RPMI7951 (cell line): ENCODE measurements at places on chromosomes 3 and 15. TPM values are rescaled to one million over a fixed set of nuclear protein-coding genes. Genes with fewer than 3 reads are reported as not detected.

DNA sequence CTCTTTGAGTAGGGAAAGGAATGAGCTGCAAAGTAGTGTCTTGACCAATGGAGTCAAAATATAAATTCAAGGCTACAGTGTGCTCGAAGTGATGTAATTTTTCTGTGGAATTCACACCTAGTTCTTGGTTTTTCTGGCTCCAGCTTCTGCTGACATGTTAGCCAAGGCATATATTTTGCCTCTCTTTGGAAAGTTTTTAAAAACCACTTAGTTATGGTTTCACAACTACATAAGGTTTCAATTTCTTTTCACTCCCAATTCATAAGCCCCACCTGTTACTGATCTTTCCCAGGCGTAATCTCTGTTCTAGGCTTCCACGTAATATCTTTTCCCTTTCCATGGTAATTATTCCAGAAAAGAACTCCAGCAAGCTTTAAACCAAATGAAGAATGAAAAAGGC lies 46.9 kb downstream of the GADL1 start:
- no peak for DNase-seq

GRCh38 chr15:87680208-87680607 lies 576.3 kb downstream of the NTRK3 start:
- DNase-seq: no peak

GRCh38 chr3:131831608-131832007 lies 203.2 kb downstream of the CPNE4 start:
- DNase-seq: no peak

DNA sequence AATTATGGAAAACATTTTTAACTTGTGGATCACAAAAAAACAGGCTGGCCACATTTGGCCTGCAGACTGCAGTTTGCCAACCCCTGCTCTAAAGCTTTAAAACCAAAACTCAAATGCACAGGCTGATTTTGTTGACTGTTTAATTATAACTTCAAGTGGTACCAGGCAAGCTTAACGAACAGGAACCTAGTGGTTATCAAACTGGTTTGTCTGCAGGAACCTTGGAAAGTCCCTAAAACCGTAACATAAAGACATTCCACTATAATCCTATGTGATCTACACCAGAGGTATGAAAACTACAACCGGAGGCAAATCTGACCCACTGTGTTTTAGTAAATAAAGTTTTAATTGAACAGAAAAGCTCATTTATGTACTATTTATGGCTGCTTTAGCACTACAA lies 52.4 kb downstream of the TBL1XR1 start:
- peak; percentile 32 for DNase-seq

GRCh38 chr3:171248426-171249111 lies 211.6 kb downstream of the TNIK start:
- DNase-seq: no peak

DNA sequence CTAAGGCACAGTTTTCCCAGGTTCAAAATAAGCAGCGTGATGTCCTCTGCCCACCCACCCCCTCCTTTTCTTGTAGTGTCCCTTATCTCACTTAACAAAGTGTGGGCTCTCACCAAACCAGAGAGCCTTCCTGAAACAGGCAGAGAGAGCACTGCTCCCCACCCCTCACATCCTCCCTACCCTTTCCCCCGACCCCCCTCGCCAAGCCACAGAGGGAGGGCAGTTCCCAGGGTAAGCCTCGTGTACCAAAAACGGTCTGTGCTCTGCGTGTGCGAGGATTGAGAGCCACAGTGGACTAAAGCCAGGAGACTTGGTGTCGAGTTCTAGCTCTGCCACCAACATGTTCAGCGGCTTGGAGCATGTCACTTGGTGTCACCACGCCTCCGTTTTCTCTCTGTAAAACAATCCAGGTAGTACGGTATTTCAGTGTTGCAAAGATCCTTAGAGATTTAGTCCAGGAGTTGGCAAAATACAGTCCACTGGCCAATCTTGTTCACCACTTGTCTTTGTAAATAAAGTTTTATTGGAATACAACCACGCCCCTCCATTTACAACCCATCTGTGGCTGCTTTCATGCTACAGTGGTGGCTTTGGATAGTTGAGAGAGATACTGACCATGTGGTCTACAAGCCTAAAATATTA lies 249.9 kb downstream of the OPA1 start:
- DNase-seq: no peak

DNA sequence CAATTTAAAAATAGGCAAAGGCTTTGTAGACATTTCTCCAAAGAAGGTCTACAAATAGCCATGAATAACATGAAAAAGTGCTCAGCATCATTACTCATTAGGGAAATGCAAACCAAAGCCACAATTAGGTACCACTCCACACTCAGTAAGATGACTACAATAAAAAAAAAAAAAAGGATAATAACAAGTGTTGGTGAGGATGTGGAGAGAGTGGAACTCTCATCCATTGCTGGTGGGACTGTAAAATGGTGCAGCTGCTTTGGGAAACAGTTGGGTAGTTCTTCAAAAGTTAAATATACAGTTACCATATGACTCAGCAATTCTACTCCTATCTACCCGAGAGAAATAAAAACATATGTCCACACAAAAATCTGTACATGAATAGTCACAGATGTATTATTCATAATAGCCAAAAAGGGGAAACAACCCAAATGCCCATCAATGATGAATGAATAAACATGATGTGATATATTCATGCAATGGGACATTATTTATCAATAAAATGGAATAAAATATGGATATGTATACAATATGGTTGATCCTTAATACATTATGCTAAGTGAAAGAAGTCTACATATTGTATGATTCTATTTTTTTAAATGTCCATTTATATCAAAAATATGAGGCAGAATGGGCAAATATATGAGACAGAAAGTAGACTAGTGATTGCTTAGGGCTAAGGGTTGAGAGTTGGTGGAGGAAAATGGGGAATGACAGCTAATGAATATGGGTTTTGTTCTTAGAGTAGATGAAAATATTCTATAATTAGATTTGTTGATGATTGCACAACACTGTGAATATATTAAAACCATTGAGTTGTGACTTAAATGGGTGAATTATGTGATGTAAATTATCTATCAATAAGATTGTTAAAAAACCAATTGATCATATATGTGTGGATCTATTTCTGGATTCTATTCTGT lies 66.1 kb upstream of the SMAD3 start:
- no peak for DNase-seq

DGKG gene
- total RNA-seq: 15.3 and 17.3 TPM in 2 replicates

GRCh38 chr15:101225658-101226057 lies 26.2 kb downstream of the CHSY1 start:
- DNase-seq: no peak

DNA sequence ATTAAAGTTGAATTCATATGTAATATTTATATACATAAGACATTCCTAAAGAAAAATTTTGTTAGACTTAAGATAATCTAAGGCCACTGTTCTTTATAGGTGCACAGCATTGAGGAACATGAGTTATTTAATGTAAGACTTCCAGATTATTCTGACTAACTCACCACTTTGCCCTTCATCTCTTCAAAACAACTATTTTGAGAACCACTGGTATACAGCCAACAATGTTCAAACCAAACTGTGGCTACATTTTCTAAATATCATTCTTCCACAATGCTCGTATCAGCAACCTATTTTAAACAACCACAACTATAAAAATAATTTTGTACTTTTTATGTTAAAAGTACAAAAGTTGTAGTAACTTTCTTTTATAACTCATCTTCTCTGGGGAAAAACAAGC lies 199.8 kb upstream of the ALCAM start:
- DNase-seq: no peak

- no peak for DNase-seq
Measured at GRCh38 chr3:114351822-114352145, 58.0 kb downstream of the TIGIT start.

FAM227B gene
- total RNA-seq: 6.4 and 7.7 TPM in 2 replicates

ACAD9 gene
- total RNA-seq: 37.6 and 40.0 TPM in 2 replicates

FETUB gene
- not detected in 2 replicates for total RNA-seq

GRCh38 chr3:23867400-23867799 lies 49.4 kb downstream of the NKIRAS1 start:
- no peak for DNase-seq

DNA sequence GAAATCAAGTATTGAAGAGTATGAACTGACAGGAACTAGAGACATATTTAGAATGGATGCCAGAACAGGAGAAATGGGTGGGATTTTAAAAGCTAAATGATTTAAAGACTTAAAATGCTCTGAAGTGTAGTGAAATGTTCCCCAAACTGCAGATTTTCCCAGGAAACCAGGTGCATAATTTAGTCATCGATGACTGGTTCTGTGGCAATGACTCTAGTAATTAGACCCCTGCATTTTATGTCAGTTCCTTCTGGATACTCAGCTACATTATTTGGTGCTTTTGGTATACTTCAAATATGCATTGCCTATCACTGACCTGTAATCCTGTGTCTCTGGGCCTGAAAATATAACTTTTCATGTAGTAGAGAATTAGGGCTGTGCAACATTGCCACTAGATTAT lies 16.8 kb downstream of the AGTR1 start:
- DNase-seq: no peak

- no peak for DNase-seq
Measured at GRCh38 chr15:100134089-100134583, 207.6 kb downstream of the ADAMTS17 start.

TMEM212 gene
- total RNA-seq: not detected in 2 replicates

DNA sequence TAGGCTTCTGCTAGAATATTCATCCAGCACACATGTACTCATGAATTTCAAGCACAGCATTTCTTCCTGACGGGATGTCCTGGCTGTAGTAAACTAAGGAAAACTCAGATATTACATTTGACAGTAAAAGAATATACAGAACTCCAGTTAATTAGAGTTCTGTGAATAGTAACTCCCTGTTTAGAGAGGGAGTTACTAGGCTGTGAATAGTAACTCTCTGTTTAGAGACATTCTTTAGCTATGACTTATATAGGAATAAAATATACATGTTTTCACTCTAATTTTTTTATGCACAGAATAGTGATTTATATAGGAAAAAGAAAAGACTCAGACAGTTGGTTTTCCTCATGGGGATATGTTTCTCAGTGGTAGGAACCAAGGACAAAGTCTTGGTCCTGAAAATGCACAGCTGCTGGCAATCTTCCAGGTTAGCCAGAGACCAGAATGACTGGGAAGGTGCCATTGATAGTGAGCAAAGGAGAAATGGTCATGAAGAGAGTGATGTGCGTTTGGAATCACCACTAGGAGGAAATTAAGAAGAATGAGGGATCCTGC lies 480.7 kb upstream of the THBS1 start:
- no peak for DNase-seq

DNA sequence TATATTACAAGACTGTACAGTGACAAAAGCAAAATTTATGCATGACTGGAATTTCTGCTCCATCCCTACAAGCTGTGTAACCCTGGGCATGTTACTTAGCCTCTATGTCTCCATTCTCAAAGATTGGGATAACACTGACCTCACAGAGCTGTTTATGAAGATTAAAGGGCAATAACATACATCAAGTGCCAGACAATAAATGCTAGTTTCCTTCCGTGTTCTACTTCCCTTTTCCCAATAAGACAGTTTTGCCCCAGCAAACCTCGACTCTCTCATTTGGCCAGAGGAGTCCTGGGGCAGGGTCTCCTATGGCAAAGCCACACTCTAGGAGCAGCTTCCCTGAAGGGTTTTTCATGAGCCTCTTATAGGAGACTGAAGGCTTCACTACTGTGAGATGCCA lies 7.5 kb downstream of the HEXA start:
- no peak for DNase-seq

LRRC3B gene
- total RNA-seq: not detected in 2 replicates

RNF168 gene
- 19.9 and 20.1 TPM in 2 replicates for total RNA-seq

TMEM42 gene
- 11.8 and 17.0 TPM in 2 replicates for total RNA-seq

DNA sequence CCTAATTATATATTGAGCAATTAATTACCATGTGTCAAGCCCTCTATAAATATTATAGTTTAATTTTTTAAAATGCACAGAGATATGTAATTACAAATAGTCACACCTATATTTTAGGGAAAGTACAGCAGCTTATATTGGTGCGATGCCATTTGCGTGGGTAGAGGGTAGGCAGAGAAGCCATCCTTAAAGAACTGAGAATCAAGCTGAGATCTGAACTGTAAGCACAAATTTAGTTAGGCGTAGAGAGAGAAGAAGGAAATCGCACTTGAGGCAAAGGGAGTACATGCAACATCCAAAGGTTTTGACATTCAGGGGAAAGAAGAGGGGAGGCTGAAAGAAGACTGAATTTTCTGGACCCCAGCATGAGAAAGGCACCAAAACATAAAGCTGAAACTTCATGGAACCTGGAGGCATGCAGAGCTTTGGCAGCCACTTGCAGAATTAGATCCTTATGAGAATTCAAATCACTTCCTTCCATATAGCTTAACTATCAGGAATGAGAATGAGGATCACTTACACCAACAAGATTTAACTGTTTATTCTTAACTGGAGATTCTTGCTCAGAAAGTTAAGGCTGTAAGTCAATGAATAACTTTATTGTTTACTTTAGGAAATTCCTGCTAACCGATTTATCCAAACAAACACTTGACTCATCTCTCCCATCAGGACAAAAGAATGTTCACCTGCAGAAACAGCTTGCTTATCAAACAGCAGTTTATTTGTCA lies 114.3 kb downstream of the TGFBR2 start:
- peak; percentile 68 for DNase-seq

ST8SIA2 gene
- total RNA-seq: 15.1 and 20.4 TPM in 2 replicates

CFAP100 gene
- not detected in 2 replicates for total RNA-seq

NEK11 gene
- 4.0 and 5.0 TPM in 2 replicates for total RNA-seq

DNA sequence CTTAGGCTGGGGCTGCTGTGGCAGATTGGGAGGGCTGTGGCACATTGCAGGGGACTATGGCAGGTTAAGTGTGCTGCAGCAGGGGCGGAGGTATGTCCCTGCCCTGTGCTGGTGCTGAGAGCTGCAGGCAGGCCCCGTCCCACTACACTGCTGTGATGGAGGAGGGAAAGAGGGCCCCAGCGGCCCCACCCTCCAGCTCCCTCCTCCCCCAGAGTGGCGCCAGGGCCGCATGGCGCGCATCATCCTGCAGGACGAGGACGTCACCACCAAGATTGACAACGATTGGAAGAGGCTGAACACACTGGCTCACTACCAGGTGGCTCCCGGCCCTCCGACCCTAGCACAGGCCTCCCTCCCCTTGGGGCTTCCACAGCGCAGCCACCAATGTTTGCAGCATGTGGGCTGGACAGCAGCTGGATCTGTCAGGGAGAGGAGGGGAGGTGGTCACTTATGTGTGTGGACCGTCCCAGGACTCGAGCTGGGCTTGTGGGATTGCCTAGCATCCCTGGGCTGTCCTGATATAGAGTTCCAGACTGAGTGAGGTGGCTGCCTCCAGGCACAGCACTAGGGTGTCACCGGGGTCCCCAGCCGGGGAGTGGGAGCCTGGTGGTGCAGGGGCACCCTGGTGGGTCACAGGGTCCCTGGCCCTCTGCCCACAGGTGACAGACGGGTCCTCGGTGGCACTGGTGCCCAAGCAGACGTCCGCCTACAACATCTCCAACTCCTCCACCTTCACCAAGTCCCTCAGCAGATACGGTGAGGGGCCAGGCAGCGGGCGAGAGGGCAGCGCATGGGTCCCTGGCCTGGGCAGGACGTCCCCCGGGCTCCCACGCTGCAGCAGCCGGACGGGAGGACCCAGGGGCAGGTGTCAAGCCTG lies 46.1 kb downstream of the PLXNA1 start:
- no peak for DNase-seq

LDHAL6B gene
- total RNA-seq: 0.10 TPM in 1 of 2 replicates, not detected in the other

ARHGEF26 gene
- 2.2 and 3.3 TPM in 2 replicates for total RNA-seq

- no peak for DNase-seq
Measured at GRCh38 chr3:52896613-52897012, 735 bp downstream of the STIMATE start.
